ENCODE measurements at places on chromosomes 3 and 15. TPM values are rescaled to one million over a fixed set of nuclear protein-coding genes. Genes with fewer than 3 reads are reported as not detected.

The SLMAP gene
- 53.5 TPM for total RNA-seq

The C15orf40 gene
- 10.9 TPM for total RNA-seq

The LRTM1 gene
- not detected for total RNA-seq

The ARPP21 gene
- not detected for total RNA-seq

The BLOC1S6 gene
- total RNA-seq = 92.4 TPM

The FAM107A gene
- not detected for total RNA-seq

The CCNB2 gene
- 21.4 TPM for total RNA-seq
